Activated naive CD8-positive, alpha-beta T cell treated with anti-CD3 and anti-CD28 coated beads, Interleukin-2, amount 50 U/mL, for 16 hours (primary cell): ENCODE measurements at places on chromosomes 1 and 21.

DNA sequence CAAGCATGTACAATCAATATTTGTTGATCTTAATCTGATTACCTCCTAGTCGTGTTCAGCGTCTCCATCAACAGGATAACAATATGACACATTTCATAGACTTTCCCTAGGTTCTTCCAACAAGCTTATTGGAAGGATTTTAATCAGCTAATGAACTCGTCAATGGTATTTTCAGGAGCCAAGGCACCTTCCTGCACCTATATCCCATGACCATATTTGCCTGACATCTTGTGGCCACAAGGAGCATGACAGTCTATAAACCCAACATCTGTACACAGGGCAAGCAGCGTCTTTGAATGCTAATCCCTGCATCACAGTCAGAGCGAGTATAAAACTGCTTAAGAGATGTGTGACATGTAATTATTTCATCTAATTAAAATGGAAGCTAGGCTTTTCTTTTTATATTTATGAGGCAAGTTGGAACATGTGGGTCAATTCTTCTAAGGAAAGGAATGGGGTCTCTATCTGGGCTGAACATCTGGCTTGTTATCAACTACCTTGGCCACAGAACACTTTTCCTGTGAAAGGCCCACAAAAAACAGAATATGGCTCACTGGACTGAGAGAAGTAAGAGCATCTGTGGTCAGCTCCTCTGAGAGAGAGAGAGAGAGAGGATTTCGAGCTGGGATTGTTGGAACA, 388.8 kb downstream of the NTNG1 start:
- DNase-seq = no peak

GRCh38 chr21:35450830-35451229, 401.7 kb upstream of the RUNX1 start:
- no peak for DNase-seq

GRCh38 chr1:114189398-114189797, 35.7 kb upstream of the SYT6 start:
- no peak for DNase-seq

DNA sequence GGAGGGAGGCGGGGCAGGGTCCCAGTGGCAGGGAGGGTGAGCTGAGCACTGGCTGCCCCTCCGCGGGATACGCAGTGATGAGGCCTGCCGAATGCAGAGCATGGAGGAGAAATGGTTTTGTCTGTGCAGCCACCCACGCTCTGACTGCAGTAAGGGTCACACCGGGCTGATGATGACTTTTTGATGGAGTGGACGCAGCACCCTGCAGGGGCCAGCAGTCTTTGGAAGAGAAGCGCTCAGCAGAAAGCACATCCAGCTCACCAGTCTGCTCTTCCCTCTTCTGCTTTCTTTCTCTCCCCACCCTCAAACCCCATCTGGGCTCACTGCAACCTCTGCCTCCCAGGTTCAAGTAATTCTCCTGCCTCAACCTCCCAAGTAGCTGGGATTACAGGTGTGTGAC, 61.9 kb upstream of the ATP1A1 start:
- DNase-seq = no peak

DNA sequence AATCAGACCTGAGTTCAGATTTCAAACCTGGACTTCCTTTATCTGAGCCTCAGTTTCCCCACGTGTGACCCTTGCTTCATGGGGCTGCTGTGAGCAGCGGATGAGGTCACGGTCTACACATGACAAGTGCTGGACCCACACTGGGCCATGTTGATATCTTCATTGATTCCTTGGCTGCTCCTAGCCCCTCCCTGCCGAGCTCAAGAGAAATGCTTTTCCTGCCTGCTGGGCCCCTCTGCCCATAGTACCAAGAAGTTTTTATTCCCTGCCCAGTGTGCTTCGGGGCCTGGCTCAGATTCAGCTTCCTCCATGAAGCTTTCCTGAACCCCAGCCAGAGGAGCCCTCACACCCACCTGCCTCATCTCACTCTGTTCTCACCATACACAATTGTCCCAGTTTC, 181.6 kb downstream of the PTPRU start:
- DNase-seq = no peak

GRCh38 chr1:225881081-225881958, 860 bp downstream of the TMEM63A start:
- DNase-seq = no peak

DNA sequence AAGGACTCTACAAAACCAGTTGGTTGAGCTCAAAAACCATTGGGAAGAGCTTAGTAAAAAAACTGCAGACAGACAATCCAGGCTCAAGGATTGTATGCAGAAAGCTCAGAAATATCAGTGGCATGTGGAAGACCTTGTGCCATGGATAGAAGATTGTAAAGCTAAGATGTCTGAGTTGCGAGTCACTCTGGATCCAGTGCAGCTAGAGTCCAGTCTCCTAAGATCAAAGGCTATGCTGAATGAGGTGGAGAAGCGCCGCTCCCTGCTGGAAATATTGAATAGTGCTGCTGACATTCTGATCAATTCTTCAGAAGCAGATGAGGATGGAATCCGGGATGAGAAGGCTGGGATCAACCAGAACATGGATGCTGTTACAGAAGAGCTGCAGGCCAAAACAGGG, 104.0 kb upstream of the BMP8A start:
- no peak for DNase-seq

- no peak for DNase-seq
Observed at GRCh38 chr1:117511273-117511672, 94.6 kb upstream of the TENT5C start.

DNA sequence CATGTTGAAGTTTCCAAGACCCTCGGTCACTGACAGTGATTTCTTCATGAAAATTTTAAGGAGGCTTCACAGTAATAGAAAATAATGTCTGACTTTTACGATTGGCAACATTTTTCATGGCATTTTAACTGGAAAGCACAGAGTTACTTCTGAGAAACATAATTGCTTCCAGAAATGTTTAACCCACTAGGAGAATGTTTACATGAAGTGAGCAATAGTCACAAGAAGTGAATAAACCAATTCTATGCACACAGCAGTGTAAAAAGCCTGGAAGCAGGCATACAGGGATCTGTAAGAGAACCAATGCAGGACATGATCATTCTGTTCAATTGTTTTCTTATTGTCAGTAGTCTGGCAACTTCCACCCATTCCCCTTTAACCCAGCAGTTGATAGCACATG, 316.2 kb upstream of the CXADR start:
- no peak for DNase-seq

DNA sequence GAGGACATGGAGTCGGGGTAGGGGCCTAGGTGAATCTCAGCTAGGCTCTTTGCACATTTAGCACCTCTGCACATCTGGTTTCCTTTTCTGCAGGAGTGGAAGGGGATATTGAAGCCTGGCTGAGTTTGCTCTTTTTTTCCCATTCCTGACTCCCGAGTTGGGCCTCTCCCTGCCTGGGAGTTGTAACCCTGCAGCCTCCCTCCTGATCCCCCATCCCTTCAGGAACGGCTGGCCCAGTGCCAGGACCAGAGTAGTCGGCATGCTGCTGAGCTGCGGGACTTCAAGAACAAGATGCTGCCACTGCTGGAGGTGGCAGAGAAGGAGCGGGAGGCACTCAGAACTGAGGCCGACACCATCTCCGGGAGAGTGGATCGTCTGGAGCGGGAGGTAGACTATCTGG, 836 bp downstream of the OLFML3 start:
- DNase-seq = no peak

DNA sequence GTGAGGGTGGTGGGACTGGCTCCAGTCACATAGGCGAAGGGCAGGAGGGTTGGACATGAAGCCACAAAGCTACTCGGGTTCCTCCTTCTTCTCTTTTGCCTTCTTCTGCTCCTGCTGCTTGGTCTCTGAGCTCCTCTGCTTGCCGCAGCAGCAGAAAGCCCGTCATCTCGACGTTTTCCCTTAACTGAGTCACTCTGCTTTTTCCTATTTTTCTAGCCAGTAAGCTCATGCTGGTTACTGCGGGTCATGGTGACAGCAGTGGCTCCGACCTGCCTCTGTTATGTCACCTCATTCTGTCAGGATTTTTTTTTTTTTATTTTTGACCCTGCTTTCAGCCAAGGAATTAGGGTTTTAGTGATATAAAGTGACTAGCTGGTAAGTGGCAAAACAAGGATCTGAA, 2.6 kb upstream of the FMOD start:
- DNase-seq = no peak

GRCh38 chr1:5933050-5933449, 59.2 kb downstream of the NPHP4 start:
- DNase-seq = no peak

GRCh38 chr1:89179343-89179742, 3.5 kb upstream of the GBP7 start:
- DNase-seq = no peak

DNA sequence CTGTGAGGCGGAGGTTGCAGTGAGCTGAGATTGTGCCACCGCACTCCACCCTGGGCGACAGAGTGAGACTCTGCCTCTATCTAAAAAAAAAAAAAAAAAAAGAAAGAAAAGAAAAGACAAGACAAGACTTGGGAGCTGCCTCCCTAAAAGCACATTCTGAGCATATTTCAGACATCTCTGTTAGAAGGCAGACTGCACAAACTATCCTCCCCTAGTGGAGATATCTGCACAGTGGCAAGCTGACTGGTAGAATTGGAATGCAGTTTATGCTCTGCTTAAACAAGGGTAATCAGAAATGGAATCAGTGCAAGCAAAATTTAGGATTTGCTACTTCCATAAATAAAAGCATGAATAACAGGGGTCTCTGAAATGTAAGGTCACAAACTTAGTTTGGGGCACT, 31.8 kb downstream of the GNG4 start:
- DNase-seq = no peak

DNA sequence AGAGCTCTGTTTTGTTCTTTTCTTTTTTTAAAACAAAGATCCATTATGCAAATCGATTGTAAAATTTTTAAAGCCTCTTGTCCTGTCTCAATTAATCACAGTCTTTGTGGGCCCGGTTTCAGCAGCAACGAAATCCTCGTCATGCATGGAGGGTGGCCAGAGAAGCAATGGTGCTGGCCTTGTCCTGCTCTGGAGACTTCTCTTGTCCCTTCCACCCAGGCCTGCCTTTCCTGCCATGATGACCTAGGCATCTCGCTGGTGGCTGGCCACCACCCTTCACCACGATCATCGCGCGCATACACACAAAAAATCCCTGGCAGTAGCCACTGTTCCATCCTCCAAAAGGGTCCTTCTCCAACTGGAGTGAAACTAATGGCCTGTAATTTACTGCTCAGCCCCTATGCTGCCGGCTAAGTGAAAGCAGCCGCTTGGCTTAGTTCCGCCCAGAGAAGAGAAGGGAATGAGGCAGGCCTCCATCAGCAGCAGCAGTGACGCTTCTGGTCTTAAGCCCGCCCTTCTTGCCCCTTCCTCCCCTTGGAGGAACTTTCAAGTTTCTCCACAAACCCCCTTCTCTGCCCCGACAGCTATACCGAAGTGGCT, 309.5 kb downstream of the NPHP4 start:
- DNase-seq = no peak

DNA sequence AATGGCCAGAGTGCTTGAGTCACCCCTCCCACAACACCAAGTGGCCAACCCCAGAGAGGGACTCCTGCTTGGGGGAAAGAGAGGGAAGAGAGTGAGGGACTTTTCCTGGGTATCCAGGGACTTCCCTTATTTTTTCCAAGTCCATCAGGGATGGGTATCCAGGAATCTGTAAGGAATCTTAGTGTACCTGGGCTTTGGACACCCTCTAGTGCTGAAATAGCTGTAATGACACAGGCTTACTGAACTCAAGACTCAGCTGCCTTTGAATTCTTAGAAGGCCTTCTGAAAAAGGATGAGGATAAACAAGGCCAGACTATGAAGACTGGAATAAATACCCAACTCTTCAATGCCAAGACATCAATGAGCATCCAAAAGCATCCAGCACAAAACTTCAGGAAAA, 12.0 kb downstream of the TSHB start:
- DNase-seq = no peak

DNA sequence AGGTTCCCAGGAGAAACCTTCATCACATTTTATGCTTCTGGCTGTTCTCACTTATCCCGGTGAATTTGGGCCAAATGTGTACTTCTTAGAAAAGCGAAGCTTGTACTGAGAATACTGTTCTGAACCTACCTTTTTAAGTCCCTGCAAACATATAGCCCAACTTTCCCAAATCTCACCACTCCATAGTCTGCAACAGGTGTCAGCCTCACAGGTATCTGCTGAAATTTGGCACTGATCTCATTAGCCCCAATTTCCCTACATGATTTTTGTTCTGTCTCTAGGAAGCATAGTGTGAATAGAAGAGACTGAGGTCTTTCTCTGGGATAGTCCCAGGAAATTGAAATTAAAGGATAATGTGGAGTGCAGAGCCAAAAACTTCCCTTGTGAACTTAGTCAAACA, 11.5 kb downstream of the RIT1 start:
- DNase-seq = no peak

DNA sequence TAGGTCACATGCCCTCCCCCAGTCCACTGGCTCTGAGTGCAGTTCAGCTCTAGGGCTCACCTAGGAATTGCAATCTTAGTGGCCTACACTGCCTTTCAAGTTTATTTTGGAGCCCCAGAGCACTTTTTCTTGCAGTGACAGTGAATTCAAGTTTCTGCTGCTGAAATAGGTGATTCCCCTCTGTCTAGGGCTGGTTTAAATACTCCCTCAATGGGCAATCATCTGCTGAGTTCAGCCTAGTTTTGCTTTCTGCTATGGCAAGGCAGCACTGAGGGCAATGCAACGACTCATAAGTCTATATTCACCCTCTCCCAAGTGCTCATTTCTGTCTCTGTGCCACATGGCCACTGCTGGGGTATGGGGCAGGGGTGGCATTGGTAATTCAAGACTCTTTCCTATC, 472.6 kb upstream of the RGS18 start:
- DNase-seq = no peak

DNA sequence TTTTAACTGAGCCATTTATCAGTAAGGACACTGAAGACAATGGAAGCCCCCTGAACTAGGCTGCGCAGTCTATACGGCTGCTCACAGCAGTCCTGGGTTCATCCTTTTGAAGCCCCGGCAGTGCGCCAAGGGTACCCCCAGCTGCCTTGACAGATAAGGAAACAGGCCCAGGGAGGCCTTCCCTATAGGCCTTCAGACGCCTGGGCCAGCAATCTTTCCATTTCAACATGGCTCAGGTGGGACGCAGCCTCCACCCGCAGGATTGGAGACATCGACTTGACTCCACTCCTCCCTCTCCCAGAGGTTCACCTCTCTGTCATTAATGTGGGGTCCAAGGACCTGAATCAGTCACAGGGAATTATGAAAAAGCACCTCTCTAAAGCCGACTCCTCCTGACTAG, 2.8 kb upstream of the LYPD8 start:
- no peak for DNase-seq

DNA sequence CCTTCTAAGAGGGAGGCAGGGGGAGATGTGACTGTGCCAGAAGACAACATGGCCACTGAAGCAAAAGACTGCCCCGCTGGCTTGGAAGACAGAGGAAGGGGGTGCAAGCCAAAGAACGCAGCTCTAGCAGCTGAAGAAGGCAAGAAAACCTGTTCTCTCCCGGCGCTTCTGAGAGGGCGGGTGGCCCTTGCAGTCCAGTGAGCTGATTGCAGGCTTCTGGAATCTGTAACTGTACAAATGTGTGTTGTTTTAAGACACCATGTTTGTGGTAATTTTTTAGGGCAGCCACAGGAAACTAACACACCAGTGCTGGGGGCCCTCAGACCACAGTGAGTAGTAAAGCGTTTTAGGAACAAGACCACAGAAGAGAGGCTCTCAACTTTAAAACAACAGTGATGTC, 47.0 kb downstream of the CD46 start:
- DNase-seq = no peak
